ENCODE measurements at places on chromosomes 2 and 18.

GRCh38 chr2:218430721-218431120 is 11.8 kb downstream of the VIL1 start:
- no peak for DNase-seq

DNA sequence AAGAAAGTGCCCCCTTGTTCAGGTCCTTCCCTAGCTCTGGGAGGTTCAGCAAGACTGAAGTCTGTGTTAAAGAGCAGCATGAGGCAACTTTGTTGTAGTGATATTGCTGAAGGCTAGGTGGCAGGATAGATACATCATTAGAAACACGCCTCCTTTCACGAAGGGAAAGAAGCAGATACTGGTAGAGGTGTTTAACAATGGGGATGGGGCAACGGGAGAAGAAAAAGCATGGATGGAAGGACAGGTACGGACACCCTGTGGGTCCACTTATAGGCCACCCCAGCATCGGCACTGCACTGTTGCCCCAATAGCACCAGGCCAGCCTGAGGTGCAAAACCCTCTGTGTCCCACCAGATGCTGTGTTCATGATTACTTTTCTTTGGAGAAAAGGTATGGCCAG is 3.5 kb upstream of the IGFBP5 start:
- no peak for DNase-seq

DNA sequence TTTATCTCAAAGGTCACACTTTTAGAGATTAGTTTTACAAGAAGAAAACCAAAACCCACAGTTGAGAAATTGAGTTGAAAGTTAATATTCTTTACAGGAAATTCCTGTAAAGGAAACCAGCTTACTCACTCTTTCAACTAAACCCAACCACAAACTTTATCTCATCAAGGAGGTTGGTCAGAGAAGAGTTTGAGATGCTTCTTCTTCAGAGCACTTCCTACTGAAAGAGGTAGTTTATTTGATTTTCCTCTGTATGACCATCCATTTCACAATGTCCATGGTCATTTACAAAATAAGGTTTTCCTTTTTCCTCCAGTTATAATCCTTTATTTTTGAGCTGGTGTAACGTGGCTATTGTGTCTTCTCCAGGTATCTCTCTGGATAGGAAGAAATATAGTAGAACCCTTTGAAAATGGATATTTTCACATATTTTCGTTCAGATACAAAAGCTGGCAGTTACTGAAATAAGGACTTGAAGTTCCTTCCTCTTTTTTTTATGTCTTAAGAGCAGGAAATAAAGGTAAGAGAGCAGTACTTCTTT is 4.5 kb upstream of the IL18RAP start:
- DNase-seq: no peak

DNA sequence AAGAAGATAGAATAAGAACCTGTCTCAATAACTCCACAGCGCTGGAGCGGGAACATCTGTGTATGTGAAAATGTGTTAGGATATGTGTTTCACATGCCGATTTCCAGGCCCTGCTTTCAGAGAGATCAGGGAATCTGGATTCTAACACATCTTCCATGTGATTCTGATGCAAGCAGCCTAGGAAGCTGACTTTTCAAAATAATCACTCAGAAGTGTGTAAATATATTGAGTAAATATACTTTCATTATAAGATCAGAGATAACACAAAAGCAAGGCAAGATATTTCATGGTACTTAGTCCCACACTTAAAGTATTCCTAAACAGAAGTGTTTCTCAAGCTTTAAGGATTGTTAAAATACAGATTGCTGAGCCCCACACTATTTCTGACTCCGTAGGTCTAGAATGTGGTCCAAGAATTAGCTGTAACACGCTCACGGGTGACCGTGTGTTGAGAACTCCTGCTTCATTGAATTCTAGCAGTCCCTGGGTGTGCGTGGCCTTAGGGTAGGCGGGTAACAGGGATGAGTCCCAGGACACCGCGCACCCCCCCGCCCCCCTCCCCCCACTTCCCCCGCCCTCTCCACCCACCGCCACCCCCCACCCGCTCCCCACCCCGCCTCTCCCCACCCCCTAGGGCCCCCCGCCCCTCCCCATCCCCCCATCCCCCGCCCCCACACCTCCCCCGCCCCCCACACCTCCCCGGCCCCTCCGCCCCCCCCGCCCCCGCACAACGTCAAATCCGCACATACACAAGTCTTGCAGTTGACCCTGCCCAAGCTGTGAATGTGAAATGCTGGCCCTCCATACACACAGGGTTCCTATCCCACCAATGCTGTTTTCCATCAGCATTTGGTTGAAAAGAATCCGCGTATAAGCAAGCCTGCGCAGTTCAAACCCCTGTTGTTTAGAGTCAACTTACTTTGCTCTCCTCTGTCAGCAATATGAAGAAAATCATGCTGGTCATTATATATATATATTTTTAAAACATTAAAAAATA is 94.2 kb upstream of the SLC39A10 start:
- DNase-seq: no peak

DNA sequence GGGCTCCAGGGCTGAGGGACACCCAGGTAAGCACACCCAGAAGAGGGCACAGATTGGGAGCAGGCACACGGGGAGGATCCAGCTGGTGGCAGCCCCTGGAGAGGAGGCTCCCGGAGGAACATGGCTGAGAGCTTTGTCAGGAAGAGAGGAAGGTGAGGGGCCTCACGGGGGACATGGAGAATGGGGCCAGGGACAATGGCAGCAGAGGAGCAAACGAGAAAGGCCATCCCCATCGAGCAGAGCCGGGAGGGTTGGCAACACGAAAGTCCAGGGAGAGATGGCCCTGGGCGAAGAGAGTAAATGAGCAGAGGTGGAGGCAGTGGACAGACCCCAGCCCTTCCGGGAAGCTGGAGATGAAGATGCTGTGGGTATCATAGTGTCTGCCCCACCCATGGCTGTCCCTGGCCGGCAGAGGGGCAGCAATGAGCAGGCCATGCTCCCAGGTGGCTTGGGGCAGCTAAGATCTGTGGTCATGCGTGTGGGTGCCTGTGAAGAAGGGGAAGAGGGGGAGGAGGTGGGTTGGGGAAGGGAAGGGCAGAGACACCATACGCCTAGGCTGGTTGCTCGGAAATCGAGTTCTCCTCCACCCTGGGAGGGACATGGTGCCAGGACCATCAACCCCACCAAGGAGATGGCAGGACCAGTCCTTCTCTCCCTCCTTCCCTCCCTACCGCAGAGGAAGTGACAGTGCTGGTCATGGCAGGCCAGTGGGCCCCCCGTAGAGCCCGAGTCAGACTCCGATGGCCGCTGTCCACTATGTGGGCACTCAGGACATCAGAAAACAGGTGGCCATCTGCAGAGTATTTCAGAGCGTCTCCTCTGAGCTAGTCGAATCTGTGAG is 191.7 kb downstream of the NDUFA10 start:
- DNase-seq: peak; percentile 28
